GM13976 (cell line): ENCODE measurements at places on chromosomes 1 and 21.

- no peak for DNase-seq
Observed at GRCh38 chr1:198678301-198678836, 39.5 kb downstream of the PTPRC start.

DNA sequence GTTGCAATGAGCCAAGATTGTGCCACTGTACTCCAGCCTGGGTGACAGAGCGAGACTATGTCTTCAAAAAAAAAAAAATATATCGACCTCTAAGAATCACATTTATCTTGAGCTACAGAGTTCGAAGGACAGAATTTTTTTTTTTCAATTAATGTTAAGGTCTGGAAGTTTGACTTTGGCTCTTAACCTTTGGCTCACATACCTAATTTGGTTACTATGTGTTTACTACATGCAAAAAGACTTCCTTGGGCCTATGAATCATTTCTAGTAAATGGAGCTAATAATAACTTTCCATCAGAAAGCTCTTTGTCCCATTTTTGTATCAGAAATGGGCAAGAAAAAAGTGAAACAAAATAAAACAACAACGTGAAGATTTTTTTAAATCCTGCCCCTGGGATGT is 351.2 kb downstream of the SMYD3 start:
- no peak for DNase-seq

- no peak for DNase-seq
Observed at GRCh38 chr1:30933874-30934252, 25.3 kb upstream of the SDC3 start.

GRCh38 chr21:40466893-40467483 is 380.0 kb downstream of the DSCAM start:
- no peak for DNase-seq

DNA sequence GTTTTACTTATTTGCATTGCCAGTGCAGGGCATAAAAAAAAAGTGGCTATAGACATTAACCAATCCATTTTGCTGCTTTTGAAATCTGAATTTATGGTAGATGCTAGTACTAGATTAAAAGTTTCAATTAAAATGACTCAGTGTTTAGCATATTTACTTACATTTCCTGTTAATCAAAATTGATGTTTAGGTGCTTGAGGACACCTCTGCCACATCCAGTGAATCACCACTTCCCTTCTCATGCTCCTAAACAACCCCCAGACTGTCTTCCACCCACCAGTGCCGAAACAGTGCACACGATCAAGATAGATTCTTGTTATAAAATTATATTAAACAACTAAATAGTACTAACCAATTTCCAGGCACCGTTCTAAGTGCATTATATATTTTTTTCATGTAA is 32.7 kb downstream of the HSD17B7 start:
- no peak for DNase-seq

DNA sequence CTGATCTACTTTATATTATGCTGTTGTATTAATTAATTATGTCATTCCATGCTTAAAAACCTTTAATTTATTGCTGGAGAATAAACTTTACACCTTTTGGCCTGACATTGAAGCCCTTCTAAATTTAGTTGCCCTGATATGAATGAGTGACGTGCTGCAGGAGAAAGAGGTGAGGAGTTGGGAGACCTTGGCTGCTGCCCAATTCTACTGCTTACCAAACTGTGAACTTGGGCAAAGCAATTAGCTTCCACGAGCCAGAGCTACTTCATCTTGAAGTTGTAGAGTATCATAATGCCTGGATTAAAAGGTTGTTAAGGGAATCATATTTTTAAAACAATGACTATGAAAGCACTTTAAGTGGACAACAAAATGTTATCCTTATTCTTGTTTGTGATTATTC is 126.8 kb upstream of the DEPDC1 start:
- DNase-seq = no peak

- DNase-seq = no peak
Observed at GRCh38 chr1:17427696-17428660, 11.5 kb downstream of the RCC2 start.

DNA sequence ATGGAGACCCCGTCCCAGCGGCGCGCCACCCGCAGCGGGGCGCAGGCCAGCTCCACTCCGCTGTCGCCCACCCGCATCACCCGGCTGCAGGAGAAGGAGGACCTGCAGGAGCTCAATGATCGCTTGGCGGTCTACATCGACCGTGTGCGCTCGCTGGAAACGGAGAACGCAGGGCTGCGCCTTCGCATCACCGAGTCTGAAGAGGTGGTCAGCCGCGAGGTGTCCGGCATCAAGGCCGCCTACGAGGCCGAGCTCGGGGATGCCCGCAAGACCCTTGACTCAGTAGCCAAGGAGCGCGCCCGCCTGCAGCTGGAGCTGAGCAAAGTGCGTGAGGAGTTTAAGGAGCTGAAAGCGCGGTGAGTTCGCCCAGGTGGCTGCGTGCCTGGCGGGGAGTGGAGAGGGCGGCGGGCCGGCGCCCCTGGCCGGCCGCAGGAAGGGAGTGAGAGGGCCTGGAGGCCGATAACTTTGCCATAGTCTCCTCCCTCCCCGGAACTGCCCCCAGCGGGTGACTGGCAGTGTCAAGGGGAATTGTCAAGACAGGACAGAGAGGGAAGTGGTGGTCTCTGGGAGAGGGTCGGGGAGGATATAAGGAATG is 505 bp downstream of the LMNA start:
- no peak for DNase-seq

- no peak for DNase-seq
Observed at GRCh38 chr21:38993561-38993960, 187.8 kb downstream of the ETS2 start.
